ENCODE measurements at places on chromosomes 7 and 10. TPM values are rescaled to one million over a fixed set of nuclear protein-coding genes. Genes with fewer than 3 reads are reported as not detected.

PDLIM1 gene
- 169 TPM for polyA plus RNA-seq

CYP2C9 gene
- 0.03 TPM for polyA plus RNA-seq

PWWP2B gene
- polyA plus RNA-seq = 9.4 TPM

PRKG1 gene
- polyA plus RNA-seq = 5.0 TPM

ZSCAN25 gene
- polyA plus RNA-seq = 12.1 TPM

TMEM196 gene
- polyA plus RNA-seq = 0.06 TPM

MEOX2 gene
- 0.05 TPM for polyA plus RNA-seq

UPK3BL2 gene
- 18.3 TPM for polyA plus RNA-seq

KCND2 gene
- 4.6 TPM for polyA plus RNA-seq

SFRP5 gene
- polyA plus RNA-seq = 8.6 TPM

THNSL1 gene
- 0.71 TPM for polyA plus RNA-seq

Data from H1 (cell line).